Type B pancreatic cell (in vitro differentiated cells): ENCODE measurements at places on chromosomes 7 and 10.

DNA sequence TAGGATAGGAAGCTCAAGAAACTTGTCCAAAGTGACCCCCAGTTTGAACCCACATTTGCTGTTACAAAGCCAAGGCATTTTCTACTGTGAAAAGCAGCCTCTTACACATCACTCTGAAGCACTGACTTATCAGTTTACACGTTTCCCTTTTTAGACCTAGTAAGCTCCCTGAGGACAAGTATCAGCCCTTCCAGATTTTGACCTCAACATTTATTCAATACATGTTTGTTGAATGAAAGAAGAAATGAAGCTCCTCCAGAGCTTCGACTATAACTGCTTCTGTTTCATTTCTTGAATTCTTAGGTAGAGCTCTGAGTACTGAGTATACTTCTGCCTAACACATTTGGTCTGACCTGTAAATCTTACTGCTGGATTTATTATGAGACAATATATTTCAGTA lies 2.7 kb downstream of the WASL start:
- no peaks in the 10 kb centered on the region for H3K27me3 ChIP-seq
- peak overlapping the region; percentile 96 for H3K4me3 ChIP-seq
- H3K36me3 ChIP-seq: peaks cover 3% of the 10 kb centered on the region
- peaks cover 37% of the 10 kb centered on the region for H3K4me1 ChIP-seq
- peak overlapping the region; percentile 98 for H3K27ac ChIP-seq

GRCh38 chr7:155369766-155370165 lies 72.1 kb downstream of the INSIG1 start:
- H3K27me3 ChIP-seq: peaks cover 70% of the 10 kb centered on the region
- no peaks in the 10 kb centered on the region for H3K36me3 ChIP-seq
- H3K27ac ChIP-seq: no peak overlapping the region
- no peak overlapping the region for H3K4me3 ChIP-seq

DNA sequence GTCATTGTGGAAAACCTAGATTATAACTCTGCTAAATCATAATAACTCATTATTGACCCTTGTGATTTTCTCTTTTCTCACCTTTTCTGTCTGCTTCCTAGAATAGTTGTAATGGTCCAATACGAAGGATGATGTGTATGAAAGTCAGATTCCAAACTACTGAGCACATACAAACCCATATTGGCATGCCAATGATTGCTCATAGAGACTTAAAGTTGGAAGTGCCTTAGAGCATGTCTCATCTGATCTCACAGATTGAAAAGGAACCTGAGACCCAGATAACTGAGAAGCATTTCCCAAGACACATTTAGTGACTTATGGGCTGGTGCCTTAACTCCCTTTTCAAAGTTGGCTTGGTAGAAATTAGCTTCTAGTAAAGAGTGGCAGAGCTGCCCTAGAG lies 594.3 kb downstream of the REEP3 start:
- no peak overlapping the region for H3K27ac ChIP-seq
- H3K4me3 ChIP-seq: no peak overlapping the region
- H3K27me3 ChIP-seq: peaks cover 3% of the 10 kb centered on the region
- H3K4me1 ChIP-seq: no peaks in the 10 kb centered on the region
- H3K36me3 ChIP-seq: no peaks in the 10 kb centered on the region

DNA sequence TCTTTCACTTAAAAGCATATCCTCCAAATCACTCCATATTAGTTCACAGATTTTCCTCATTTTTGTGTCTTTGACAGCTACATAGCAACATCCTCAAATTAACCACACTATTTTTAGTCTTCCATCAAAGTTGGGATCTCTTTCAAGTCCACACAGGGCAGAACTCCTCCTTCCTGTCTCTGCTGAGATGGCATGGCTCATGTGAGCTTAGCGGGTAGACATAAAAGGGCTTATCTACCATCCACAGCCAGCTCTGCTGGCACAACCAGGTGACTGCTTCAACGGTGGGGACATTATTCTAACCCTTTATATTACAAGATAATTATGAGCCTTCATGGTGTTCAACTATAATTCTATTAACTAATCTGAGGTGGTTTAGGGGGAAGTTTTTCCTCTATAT lies 35.5 kb downstream of the ICA1 start:
- H3K27me3 ChIP-seq: no peaks in the 10 kb centered on the region
- H3K27ac ChIP-seq: no peak overlapping the region
- no peaks in the 10 kb centered on the region for H3K36me3 ChIP-seq
- DNase-seq: no peak
- H3K4me1 ChIP-seq: peaks cover 3% of the 10 kb centered on the region

DNA sequence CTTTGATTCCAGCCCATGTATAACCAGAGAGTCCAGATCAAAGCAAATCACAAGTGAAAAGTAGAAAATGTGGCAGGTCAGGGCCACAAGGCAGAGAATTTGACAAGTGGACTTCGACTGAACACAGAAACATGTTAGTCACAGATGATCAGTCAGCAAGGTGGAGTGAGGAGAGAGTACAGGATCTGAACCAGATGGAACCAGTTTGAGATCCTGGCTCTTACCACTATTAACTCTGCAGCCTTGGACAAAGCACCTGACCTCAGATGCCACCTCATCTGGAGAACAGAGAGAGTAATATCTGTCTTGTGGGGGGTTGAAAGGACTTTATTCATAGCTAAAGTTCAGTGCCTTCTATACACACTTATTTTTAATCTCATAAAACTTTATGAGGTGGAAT lies 4.4 kb downstream of the MRLN start:
- H3K27me3 ChIP-seq: no peaks in the 10 kb centered on the region
- no peak overlapping the region for H3K4me3 ChIP-seq
- H3K36me3 ChIP-seq: no peaks in the 10 kb centered on the region
- peaks cover 6% of the 10 kb centered on the region for H3K4me1 ChIP-seq
- DNase-seq: no peak

DNA sequence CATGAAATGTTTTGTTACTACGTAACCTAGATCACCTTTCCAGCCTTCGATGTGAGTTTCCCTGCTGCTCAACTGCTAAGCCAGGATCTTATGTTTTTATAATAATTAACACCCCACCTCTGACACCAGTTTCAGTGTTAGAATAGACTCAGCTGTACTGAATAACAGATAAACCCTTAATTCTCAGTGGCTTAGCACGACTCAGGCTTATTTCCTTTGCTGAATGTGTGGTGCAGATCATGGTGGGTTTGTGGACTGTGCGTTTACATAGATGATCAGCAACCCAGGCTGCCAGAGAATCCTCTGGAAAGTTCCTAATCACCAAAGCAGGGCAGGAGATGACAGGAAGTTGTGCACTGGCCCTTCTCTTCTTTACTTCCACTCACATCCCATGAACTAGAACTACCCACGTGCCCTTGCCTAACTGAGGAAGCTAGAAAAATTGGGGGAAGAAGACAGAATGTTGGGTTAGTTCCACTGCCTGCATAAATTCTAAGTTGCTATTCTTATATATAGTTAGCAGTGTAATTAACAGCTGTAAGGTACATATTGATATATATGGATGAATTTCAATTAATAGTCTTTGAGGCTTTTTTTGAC lies 111.8 kb downstream of the MAPK8 start:
- no peak overlapping the region for H3K27ac ChIP-seq
- no peak for DNase-seq
- no peak overlapping the region for H3K4me3 ChIP-seq
- peaks cover 25% of the 10 kb centered on the region for H3K36me3 ChIP-seq
- no peaks in the 10 kb centered on the region for H3K27me3 ChIP-seq

DNA sequence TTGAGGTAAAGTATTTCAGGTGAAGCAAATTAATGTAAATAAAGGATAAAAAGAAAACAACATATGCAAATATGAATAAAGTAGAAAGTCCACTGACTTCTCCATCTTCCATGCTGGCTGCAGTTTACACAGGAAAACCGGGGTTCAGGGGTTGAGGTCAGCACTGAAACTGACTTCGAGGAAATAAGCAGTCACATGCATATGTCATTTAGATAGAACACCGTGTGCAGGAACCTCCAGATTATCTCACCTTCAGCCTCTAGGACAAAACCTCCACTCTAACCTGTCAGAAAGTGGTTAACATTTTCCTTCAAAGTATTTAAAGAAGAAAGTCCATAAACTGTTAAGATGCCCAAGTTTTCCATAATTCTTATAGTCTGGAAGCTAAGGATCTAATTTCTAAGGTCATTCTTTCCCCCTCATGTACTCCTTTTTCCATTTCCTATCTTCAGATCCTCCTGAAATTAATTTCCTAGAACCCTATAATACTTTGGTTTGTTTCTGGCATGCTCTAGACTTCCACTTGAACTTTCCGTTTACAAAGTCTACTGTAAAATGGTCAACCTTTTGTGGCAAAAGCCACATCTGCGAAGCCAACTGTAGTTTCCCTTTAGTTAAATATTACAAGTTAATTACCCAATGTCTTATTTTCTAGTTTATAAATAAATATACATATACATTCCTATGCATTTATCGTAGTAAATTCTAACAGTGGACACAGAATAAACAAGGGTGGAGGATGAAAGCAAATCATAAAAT lies 173.3 kb downstream of the RAPGEF5 start:
- no peak for DNase-seq
- H3K4me3 ChIP-seq: no peak overlapping the region
- H3K27ac ChIP-seq: no peak overlapping the region
- peaks cover 10% of the 10 kb centered on the region for H3K4me1 ChIP-seq
- H3K27me3 ChIP-seq: no peaks in the 10 kb centered on the region
- H3K36me3 ChIP-seq: peaks cover 17% of the 10 kb centered on the region

GRCh38 chr7:12684733-12685132 lies 2.7 kb upstream of the ARL4A start:
- H3K27me3 ChIP-seq: no peaks in the 10 kb centered on the region
- no peak overlapping the region for H3K4me3 ChIP-seq
- H3K27ac ChIP-seq: no peak overlapping the region
- H3K4me1 ChIP-seq: peaks cover 20% of the 10 kb centered on the region

DNA sequence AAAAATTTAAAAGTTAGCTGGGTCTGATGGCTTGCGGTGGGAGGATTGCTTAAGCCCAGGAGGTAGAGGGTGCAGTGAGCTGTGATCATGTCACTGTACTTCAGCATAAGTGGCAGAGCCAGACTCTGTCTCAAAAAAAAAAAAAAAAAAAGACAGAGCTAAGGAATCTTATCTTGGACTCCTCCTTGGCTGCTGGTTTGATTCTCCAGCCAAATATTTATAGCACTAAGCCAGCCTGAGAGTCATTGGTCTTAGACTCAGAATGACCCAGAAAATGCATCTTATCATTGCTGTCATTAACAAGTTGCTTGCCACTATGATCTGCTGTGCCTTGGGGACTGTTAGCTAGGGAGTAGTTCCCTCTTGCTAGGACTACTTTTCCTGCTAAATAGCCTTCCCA lies 164.7 kb downstream of the GNAT3 start:
- H3K27me3 ChIP-seq: no peaks in the 10 kb centered on the region
- H3K36me3 ChIP-seq: no peaks in the 10 kb centered on the region
- H3K4me1 ChIP-seq: no peaks in the 10 kb centered on the region
- H3K4me3 ChIP-seq: no peak overlapping the region

DNA sequence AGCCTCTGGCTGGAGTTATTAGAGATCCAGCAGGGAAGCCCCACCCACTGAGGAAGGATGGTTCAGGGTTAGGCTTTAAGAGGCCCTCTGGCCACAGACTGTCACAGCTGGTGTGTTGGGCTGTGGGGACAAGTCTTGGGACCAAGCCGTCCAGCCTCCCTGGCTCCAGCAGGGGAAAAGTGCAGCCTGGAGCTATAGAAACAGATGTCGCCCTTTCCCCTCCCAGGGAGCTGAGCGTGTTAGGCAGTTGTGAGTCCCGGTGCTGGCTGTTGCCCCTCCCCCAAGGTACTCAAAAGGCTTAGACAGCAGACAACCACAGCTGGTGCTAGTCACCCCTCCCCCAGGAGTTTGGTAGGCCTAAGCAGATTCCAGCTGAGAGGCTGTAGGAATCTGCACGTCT lies 143.4 kb downstream of the TMEM168 start:
- DNase-seq: no peak
- no peak overlapping the region for H3K4me3 ChIP-seq
- no peaks in the 10 kb centered on the region for H3K27me3 ChIP-seq
- H3K36me3 ChIP-seq: no peaks in the 10 kb centered on the region

DNA sequence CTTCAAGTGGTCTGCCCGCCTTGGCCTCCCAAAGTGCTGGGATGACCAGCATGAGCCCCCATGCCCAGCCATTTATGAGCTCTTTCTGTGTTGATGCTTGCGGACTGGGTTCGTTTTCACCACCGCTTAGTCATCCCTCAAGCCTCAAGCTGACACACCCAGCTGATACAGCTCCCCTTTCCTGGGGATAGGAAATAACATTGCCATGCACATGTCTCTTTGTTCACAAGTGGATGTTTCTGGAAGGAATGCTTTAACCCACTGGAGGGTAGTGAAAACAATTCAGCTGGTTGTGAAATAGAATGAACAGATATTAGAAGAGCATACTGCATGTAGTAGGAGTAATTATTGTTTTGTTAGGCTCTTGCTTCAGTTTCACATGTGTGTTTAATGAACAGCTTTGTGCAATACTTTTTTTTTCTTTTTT lies 8.5 kb upstream of the METTL27 start:
- DNase-seq: no peak
- H3K36me3 ChIP-seq: no peaks in the 10 kb centered on the region
- H3K27me3 ChIP-seq: no peaks in the 10 kb centered on the region
- H3K4me1 ChIP-seq: peaks cover 22% of the 10 kb centered on the region
- H3K4me3 ChIP-seq: peak overlapping the region; percentile 44
- H3K27ac ChIP-seq: peak overlapping the region; percentile 96

DNA sequence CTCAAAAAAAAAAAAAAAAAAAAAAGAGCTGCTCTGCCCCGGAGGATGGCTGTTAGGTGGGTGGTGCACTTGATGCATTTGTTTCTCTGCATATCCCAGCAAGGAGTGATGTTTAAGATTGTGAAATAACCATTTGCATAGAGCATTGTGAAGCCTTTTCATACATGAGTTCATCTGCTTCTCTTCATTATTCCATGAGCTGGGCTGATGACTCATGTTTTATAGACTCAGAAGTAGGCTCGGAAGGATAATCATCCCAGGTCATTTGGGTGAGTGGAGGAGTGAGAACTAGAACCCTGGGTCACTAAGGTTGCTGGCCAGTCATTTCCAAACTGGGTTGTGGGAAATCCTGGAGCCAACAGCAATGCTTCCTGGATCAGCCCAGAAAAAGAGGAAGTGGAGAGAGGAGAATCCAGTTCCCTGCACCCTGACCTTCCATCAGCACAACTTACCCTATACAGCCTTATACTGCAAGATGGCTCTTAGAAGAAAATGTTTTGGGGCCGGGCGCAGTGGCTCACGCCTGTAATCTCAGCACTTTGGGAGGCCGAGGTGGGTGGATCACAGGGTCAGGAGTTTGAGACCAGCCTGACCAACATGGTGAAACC lies 45.3 kb downstream of the TACC2 start:
- H3K27me3 ChIP-seq: no peaks in the 10 kb centered on the region
- peaks cover 3% of the 10 kb centered on the region for H3K4me1 ChIP-seq
- DNase-seq: no peak
- H3K27ac ChIP-seq: no peak overlapping the region
